ENCODE measurements at places on chromosomes 6 and 20. TPM values are rescaled to one million over a fixed set of nuclear protein-coding genes. Genes with fewer than 3 reads are reported as not detected.

GRCh38 chr20:55935448-55936208 lies 69.7 kb downstream of the CBLN4 start:
- no peaks in the 10 kb centered on the region for H3K4me1 ChIP-seq
- no peak overlapping the region for H3K4me3 ChIP-seq
- DNase-seq: no peak
- no peaks in the 10 kb centered on the region for H3K36me3 ChIP-seq
- no peak overlapping the region for H3K27ac ChIP-seq

GRCh38 chr6:70520575-70520974 lies 46.2 kb upstream of the SDHAF4 start:
- no peaks in the 10 kb centered on the region for H3K4me1 ChIP-seq
- no peaks in the 10 kb centered on the region for H3K27me3 ChIP-seq
- no peak for DNase-seq
- no peak overlapping the region for H3K4me3 ChIP-seq

- H3K4me3 ChIP-seq: no peak overlapping the region
- no peaks in the 10 kb centered on the region for H3K36me3 ChIP-seq
- no peak overlapping the region for H3K27ac ChIP-seq
- no peak for DNase-seq
These were observed 96.2 kb upstream of the CNR1 start for GRCh38 chr6:88262332-88262731.

- no peaks in the 10 kb centered on the region for H3K27me3 ChIP-seq
- no peaks in the 10 kb centered on the region for H3K4me1 ChIP-seq
- no peak overlapping the region for H3K27ac ChIP-seq
- no peaks in the 10 kb centered on the region for H3K36me3 ChIP-seq
These were observed 19.2 kb downstream of the HMGN3 start for GRCh38 chr6:79215213-79215824.

The HSPA12B gene
- 0.10 TPM for total RNA-seq

DNA sequence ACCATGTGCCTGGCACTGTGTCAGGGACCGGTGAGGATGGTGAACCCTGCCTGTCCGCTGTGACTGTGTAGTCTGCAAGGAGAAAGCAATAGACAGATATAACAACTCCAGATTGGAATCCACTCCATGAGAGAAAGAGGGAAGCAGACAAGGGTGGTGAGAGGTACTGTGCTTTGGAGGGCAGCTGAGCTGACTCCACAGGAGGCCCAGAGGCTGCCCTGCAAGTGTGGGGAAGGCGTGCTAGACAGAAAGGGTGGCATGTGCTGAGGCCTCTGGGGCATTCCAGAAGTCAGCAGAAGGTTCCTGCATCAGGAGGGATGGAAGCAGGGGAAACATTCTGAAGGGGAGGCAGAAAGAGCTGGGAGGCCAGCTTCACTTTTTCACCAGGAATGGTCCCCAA lies 39.3 kb upstream of the APCDD1L start:
- no peaks in the 10 kb centered on the region for H3K4me1 ChIP-seq
- no peak overlapping the region for H3K27ac ChIP-seq
- H3K4me3 ChIP-seq: no peak overlapping the region

The PNLDC1 gene
- total RNA-seq: 0.26 TPM

The RNGTT gene
- 16.6 TPM for total RNA-seq

The TNXB gene
- total RNA-seq: 15.4 TPM

- H3K27me3 ChIP-seq: no peaks in the 10 kb centered on the region
- no peak overlapping the region for H3K27ac ChIP-seq
- no peak overlapping the region for H3K4me3 ChIP-seq
- DNase-seq: no peak
- no peaks in the 10 kb centered on the region for H3K36me3 ChIP-seq
- H3K4me1 ChIP-seq: no peaks in the 10 kb centered on the region
These were observed 400.2 kb downstream of the GJA1 start for GRCh38 chr6:121835662-121836061.

- no peak overlapping the region for H3K27ac ChIP-seq
- H3K4me1 ChIP-seq: no peaks in the 10 kb centered on the region
- no peak for DNase-seq
- H3K4me3 ChIP-seq: no peak overlapping the region
- no peaks in the 10 kb centered on the region for H3K27me3 ChIP-seq
- no peaks in the 10 kb centered on the region for H3K36me3 ChIP-seq
These were observed 93.8 kb downstream of the MLIP start for GRCh38 chr6:54204921-54205591.

DNA sequence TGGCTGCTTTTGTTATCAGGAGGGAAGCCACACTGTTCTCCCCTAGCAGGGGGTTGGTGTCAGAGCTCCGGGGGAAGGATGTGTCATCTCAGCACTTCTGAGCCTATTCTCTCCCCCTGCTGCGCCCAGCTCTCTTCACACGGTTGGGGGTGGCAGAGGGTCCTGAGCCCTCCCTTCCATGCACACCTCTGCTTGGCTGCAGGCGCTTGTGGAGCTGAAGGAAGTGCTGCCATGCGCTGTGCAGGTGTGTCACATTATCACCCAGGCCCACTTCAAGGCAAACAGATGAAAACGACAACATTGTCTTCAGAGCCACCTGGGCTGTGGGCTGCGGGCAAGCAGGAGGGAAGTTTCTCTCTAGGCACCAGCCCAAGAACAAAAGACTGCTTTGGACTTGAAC lies 263.4 kb downstream of the BMP7 start:
- H3K4me1 ChIP-seq: no peaks in the 10 kb centered on the region
- no peaks in the 10 kb centered on the region for H3K27me3 ChIP-seq
- DNase-seq: no peak
- H3K4me3 ChIP-seq: no peak overlapping the region
- no peaks in the 10 kb centered on the region for H3K36me3 ChIP-seq
- no peak overlapping the region for H3K27ac ChIP-seq

The PAQR8 gene
- 34.0 TPM for total RNA-seq

The GCNT2 gene
- 6.8 TPM for total RNA-seq

DNA sequence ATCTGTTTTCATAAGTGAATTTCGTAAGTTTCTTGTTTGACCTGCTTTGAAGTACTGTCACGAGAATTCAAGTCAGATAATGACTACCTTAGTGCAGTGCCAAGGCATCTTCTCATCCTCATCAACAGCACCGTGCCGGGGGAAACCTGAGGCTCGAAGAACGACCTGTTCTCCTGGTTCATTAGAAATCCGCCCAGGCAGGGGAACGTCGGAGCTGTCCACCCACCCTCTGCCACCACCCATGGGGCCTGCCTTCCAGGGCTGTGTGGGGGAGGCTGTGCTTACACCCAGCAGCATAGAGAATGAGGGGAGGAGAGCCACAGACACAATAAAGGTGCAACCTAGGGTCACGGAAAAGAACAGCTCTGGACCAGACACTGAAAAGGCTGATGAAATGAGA lies 101.6 kb downstream of the RAMACL start:
- no peaks in the 10 kb centered on the region for H3K27me3 ChIP-seq
- H3K27ac ChIP-seq: no peak overlapping the region
- H3K36me3 ChIP-seq: no peaks in the 10 kb centered on the region
- H3K4me3 ChIP-seq: no peak overlapping the region

DNA sequence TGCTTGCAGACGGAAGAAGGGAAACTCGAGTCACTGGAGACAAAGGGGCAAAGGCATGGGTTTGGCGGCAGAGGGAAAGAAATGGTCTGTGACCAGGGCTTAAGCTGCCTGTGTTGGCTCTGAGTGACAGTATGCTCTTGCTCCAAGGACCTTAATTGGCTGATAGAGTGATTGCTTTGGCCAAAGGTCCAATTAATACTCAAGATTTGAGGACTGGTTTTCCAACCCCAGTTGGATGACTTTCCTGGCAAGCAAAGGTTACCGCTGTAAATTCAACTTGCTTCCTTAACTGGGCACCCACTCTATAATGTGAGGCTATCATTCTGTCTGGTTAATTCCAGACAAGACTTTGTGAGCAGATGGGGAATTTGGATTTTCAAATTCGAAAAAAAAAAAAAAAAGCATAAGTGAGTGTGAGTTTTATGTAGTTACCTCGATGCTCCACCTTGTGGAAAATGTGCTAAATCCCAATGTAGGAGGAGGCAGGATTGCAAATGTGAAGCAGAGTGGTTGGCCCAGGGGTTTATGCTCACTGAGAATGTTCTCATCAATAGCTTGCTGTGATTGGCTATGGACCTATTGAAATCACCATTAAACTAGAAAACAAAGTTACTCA lies 150.7 kb upstream of the GMDS start:
- H3K36me3 ChIP-seq: peaks cover 4% of the 10 kb centered on the region
- H3K4me3 ChIP-seq: no peak overlapping the region
- no peaks in the 10 kb centered on the region for H3K4me1 ChIP-seq
- no peak for DNase-seq

DNA sequence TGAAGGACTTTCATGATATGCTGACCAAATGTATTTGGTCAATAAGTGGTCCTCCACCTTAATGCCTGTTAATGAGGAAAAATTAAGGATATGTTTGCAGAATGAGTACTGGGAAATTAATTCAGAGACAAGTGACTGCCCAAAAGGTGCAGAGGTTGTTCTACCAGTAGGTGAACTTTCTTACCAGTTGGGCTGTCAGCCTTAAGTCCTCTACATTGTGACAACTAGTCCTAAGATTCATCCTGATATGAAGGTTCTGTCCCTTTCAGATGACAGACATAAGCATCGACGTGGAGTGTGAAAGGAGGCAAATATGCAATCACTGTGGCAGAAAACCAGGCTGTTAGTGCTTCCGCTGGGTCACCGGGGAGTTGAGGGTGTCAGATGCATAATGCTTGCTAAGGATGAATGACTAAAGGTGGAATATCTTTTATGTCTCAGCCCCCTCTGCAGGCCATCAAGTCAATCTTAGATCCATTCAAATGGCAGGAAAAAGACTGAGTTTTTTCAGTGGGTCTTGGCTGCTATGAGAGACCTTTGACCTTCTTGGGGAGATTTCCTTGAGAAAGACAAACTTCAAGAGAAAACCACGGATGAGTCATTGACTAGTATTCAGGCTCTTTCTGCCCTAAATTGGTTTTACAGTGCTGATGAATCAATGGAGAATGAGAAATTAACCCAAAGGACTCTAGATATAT lies 226.0 kb downstream of the TPBG start:
- no peaks in the 10 kb centered on the region for H3K4me1 ChIP-seq
- no peaks in the 10 kb centered on the region for H3K27me3 ChIP-seq
- DNase-seq: no peak
- H3K27ac ChIP-seq: no peak overlapping the region
- H3K4me3 ChIP-seq: no peak overlapping the region
- H3K36me3 ChIP-seq: no peaks in the 10 kb centered on the region

The MMP24 gene
- 0.49 TPM for total RNA-seq
